BJ (cell line): ENCODE measurements at places on chromosomes 4 and X. TPM values are rescaled to one million over a fixed set of nuclear protein-coding genes. Genes with fewer than 3 reads are reported as not detected.

Gene TBC1D8B
- 4.5 and 9.1 TPM in 2 replicates for polyA plus RNA-seq

DNA sequence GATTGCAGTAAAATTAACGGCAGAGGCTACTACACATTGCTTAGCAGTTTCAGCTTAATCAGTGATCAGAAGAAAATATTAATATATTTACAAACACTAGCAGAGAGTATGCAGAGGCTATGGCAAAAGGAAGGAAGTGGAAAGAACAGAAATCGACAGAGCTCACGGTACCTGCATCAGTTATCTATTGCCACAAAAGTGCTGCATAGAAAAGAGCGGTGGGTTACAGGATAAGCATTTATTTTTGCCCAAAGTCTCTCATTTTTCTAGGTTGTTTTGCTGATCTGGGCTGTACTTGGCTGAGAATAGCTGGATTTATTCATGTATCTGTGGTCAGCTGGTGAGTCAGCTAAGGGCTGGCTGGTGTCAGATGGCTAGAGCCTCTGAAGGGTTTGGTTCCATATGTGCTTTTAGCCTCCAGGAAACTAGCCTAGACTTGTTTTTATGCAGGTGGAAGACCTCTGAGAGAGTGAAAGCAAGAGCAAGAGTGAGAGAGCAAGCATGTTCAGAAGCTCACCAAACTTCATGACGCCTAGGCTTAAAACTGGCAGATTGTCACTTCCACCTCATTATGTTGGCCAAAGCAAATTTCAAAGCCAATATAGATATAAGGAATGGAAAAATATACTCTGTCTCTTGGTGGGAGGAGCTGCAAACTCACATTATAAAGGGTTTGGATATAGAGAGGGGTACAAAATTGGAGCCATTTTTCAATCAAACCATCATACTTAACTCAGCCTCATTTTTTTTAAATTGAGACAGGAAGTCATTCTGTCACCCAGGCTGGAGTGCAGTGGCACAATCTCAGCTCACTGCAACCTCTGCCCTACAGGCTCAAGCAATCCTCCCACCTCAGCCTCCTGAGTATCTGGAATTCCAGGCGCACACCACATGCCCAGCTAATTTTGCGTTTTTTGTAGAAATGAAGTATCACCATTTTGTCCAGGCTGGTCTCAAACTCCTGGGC lies 153.2 kb upstream of the RPL34 start:
- peak; percentile 54 for DNase-seq

GRCh38 chr4:48623182-48623780 lies 133.2 kb downstream of the ZAR1 start:
- no peak for DNase-seq

GRCh38 chr4:57039345-57039744 lies 60.6 kb downstream of the POLR2B start:
- no peak for DNase-seq

GRCh38 chr4:183548306-183548705 lies 43.4 kb downstream of the ING2 start:
- no peak for DNase-seq

Gene NHSL2
- polyA plus RNA-seq: 4.4 and 7.9 TPM in 2 replicates

Gene KLHL15
- polyA plus RNA-seq: 2.7 and 5.2 TPM in 2 replicates

GRCh38 chr4:41757521-41758156 lies 9.1 kb upstream of the PHOX2B start:
- no peak for DNase-seq

DNA sequence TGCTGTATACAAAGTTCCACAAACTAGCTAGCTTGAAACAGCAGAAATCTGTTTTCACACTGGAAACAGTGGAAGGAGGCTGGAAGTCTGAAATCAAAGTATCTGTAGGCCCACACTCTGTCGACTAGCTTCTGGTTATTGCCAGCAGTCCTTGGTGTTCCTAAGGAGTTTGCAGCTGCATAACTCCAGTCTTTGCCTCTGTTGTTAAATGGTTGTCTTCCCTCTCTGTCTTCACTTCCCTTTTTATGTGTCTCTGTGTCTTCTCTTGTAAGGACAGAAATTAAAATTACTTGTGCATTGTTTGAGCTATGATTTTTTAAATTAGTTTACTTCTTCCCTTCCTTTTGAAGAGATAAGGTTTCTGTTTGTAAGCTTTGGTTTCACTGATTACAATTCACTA lies 8.2 kb downstream of the MTHFD2L start:
- no peak for DNase-seq

GRCh38 chrX:77768787-77769186 lies 17.2 kb downstream of the ATRX start:
- no peak for DNase-seq

- no peak for DNase-seq
Measured at GRCh38 chr4:188701952-188702351, 562.7 kb downstream of the TRIML1 start.

- no peak for DNase-seq
Measured at GRCh38 chr4:39712819-39713607, 15.1 kb downstream of the UBE2K start.

DNA sequence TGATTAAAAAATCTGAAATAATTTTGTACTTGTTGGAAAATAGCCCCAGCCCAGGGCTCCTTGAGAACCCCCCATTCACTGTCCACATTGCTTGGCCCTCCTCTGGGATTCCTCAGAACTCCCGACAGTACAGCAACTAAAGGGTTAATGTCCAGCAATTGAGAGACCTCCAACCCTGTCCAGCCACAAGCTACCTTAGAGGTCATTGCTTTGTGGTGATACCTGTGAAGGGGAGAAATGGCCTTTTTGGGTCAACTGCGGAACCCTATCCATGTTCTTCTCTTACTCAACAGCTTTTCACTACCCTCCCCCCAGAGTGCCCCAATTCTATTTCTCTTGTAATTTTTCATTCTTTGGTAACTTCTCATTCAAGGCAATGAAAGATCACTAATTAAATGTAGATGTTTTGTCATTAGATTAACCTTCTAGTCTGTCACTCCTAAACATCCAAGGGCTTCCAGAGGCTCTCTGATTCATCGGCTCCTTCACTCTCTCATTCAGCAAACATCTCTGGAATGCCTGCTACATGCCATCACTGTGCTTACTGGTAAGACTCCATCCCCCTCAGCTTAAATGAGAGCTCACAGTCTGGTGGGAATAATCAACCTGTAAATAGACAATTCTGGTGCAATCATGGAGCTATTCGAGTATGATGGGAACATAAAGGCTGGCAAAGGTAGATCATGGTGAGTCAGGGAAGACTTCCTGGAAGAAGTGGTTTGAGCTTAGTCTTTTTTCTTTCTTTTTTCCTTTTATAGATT lies 241.4 kb upstream of the PGRMC2 start:
- DNase-seq: peak; percentile 98

Gene ADH1A
- not detected in 2 replicates for polyA plus RNA-seq

Gene SPANXN2
- not detected in 2 replicates for polyA plus RNA-seq

DNA sequence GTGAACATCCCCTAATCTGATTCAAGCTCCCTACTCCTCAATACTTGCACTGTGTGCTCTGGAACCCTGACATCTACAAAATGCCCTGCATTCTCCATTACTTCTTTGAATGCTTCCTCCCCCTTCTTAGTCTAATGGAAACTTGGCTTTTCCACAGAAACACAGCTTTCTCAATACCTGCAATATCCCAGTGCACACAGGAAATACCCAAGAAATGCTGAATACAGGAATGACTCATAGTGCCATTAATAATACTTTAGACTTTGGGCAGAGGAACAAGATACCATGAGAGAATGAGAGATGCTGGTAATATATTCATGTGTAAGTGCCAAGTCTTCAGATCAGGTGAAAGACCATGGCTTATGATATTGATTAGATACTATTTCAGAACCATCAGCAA lies 5.6 kb downstream of the QRFPR start:
- no peak for DNase-seq

DNA sequence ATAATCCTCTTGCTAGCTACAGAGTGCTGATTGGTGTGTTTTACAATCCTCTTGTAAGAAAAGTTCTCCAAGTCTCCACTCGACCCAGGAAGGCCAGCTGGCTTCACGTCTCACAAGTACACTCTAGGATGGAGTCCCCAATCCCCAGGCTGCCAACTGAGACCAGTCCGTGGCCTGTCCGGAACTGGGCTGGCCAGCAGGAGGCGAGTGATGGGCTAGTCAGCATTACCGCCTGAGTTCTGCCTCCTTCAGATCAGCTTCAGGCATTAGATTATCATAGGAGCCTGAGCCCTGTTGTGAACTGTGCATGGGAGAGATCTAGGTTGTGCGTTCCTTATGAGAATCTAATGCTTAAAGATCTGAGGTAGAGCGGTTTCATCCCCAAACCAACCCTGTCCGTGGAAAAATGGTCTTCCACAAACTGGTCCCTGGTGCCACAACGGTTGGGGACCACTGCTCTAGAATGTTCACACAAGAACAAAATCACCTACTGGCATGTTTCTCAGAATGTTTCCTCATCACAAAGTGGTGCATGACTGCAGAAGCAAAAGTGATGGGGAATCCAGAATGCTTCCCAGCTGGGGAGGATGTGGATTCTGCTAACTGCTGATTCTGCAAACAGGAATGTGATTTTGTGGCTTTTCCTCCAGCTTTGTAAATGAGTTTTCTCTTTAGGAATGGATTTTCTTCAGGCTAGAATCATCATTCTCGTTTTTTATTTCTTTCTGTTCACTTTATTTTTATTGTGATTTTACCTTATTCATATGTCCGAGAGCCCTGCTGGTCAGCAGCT lies 40.9 kb downstream of the SEPTIN11 start:
- DNase-seq: peak; percentile 90

DNA sequence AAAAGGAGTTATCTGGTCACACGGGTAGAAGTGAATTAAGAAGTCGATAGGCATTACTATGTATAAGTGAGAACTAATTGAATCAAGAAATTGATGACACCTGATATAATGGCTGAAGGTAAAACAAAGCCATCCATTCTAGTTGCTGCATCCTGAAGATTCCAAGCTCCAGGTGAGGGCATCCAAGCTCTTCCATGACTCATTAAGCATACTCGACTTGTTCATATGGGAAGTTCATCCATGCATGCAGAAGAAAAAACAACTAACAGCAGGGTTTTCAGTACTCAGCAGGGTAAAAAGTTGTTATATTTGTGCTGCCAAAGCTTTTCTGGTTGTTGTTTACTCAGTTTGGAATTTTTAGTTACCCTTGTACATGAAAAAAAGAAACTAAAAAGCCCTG lies 508.0 kb upstream of the CXorf51A start:
- DNase-seq: no peak

GRCh38 chrX:39336671-39337311 lies 535.5 kb downstream of the MID1IP1 start:
- no peak for DNase-seq

Gene C4orf50
- polyA plus RNA-seq: not detected in 2 replicates

DNA sequence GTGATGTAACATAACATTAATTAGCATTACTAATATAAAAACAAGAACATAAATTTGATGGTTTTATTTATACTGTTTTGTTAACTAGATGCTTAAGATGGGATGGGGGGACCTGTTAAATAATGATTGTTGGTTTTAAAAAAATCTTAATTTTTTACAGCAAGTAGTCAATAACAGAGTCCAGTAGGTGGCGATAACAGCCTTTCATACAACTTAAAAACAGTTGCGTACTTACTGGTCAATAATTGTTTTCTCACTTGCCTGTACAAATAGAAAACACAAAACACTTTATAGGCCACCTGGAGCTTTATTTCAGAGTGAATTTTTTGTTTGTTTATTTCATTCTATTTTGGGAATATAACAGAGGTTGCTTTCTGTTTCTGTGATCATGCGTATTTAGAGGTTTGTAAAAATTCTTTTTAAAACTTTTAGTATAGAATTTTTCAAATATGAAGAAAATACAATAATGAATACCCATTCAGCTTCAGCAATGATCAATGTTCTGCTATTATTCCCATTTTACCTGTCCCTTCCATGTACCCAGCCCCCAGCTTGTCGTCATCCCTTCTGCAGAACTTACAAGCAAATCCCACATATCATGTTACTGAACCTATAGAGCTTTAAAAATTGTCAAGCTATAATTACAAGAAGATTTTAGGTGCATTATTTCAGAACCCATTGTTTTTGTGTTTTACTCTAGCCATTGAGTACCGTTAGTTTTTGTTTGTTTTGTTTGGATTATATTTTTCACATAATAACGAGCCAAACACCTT lies 97.1 kb downstream of the MRPL1 start:
- DNase-seq: no peak

DNA sequence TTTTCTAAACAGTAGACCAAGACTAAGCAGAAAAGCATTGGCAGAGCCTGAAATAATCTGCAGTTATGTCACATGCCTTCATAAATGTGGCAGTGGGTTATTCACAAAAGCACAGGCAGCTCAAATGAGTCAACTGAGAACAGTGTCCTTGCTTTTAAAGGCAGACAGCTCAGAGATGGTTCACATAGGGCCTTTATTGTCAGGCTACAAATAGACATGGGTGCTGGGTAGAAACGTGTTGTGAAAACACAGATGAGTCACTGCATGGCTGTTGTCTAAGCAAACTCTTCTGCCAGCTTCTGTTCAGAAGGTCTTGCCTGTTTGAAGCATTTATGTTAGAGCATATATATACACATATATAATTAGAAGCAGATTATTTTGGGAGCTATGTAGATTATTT lies 118.0 kb downstream of the SLC4A4 start:
- DNase-seq: peak; percentile 66

Gene FAM133A
- polyA plus RNA-seq: not detected in 2 replicates

Gene ARHGEF38
- not detected in 2 replicates for polyA plus RNA-seq

- no peak for DNase-seq
Measured at GRCh38 chr4:167100120-167100519, 134.2 kb downstream of the SPOCK3 start.

Gene PROM1
- polyA plus RNA-seq: not detected in 2 replicates

Gene CCDC160
- not detected in 2 replicates for polyA plus RNA-seq

Gene SORBS2
- polyA plus RNA-seq: 6.9 and 9.1 TPM in 2 replicates

Gene EPHA5
- polyA plus RNA-seq: 2.5 and 2.8 TPM in 2 replicates

GRCh38 chr4:139145552-139145932 lies 31.5 kb downstream of the ELF2 start:
- no peak for DNase-seq

DNA sequence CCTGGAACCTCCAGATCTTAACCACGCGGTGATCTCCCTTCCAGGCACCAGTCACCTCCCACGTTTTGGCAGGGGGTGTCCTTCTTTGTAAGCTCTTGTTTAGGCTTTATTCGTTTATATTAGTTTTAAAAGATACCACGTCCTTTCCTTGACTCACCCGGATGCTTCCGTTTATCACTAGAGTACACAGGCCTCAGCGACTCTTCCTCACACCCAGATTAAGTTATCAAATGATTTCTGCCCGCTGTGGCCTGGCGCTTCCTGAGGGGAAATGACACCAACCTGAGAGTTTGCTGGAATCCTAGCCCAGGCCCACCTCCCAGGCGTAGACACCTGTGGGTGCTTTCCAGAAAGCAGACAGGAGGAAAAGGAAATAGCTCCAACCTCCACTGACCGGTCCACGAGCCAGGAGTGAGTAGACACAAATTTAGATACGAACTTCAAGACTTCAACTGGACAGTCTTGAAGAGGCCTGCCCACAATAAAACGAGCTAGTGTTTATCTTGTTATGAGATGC lies 756 bp upstream of the ADAMTS3 start:
- no peak for DNase-seq

Gene CLGN
- polyA plus RNA-seq: 0.06 TPM in 1 of 2 replicates, not detected in the other

- no peak for DNase-seq
Measured at GRCh38 chr4:7717946-7718490, 221.6 kb downstream of the AFAP1 start.

GRCh38 chr4:16442296-16442695 lies 216.0 kb upstream of the TAPT1 start:
- no peak for DNase-seq
